Breast epithelium (tissue), 4 donors: ENCODE measurements at places on chromosomes 4 and X. TPM values are rescaled to one million over a fixed set of nuclear protein-coding genes. Genes with fewer than 3 reads are reported as not detected.

DNA sequence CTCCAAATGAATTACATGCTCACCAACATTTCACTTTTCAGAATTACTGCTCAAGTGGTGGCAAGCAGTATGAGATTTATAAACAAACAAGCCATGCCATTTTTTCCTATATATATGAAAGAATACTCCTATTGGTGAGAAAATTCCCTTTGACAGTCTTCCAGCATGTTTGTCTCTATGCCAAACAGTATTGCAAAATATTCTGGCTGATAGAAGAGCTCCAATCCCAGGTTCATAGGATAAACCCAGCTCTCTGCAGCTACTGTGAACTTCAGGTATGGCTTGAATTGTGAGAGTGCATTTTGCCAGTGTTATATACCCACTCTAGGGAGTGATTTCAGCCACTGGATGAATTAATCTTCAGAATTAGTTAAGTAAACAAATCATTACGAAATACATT is 108.8 kb downstream of the MAGEC2 start:
- no peak for DNase-seq

Gene PHKA1
- total RNA-seq: 11.9 TPM

DNA sequence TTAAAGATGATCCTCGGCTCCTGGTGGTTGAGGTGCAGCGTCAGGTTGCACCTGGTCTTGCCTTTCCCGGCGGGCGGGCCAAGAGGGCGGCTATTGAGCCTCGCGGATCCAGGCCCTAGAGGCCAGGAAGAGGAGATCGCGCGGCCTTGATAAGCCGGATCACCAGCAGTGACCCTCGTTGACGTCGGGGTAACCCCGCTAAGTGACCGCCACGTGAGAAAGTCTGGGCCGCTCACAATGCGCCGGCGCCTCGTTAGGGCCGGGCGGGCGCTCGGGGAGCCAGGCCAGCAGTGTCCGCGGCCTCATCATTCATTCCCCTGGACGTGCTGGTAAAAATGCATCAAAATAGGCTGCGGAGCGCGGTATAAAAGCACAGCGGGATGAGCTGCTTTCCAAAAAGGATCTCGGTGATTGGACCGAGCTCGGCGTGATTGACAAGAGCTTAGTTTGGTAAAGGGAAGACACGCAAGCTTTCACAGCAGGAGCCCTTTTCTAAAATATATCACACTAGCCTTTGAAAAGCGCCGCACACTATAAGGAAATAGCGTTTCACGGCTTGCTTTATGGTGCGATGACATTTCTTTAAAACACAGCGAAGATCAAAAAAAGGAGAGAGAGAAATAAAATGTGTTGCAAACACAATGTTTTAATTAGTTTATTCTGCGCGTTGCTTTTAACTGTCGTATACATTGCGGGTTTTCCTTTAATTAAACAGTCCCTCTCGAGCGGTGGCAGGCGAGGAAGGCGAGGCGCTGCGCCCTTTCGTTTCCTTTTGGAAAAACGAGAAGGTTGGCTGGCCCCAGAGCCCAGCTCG is 15.9 kb upstream of the ZIC3 start:
- DNase-seq: no peak

DNA sequence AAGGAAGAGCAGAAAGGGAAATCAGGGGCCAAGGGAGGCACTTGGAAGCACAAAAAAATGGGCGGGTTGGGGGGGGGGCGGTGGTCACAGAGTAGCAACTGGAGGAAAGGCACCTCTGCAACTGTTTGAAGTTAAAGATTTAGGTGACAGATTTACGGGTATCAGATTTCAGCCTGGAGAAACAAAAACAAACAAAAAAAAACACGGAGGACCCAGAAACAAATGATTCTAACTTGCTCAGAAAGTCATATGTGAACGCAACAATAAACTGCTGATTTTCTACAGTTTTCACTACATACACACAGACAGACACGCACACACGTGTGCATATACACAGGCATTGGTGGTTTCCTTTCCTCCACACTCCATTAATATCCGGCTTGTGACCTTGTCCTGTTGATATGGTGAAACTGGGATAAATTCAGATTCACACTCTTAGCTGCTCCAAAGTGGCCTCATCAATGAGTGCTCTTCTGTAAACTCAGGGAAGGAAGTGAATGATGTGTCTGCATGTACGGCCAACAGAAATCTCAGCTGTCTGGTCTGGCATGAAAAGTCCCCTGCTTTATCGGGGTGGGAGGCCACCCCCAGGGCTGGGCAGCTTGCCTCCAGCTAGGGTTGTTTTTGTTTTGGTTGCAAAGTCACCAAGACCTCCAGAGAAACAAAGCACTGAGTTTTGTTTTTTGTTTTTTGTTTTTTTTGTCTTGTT is 54.3 kb downstream of the CHST7 start:
- no peak for DNase-seq

GRCh38 chr4:169070071-169070894 is 60.2 kb upstream of the CBR4 start:
- peak; percentile 82 for DNase-seq

Gene FAM9B
- total RNA-seq: not detected

Gene TMEM175
- total RNA-seq: 32.2 TPM
